ENCODE measurements at places on chromosomes 11 and 22. TPM values are rescaled to one million over a fixed set of nuclear protein-coding genes. Genes with fewer than 3 reads are reported as not detected.

PATE2 gene
- total RNA-seq: not detected

TMEM86A gene
- total RNA-seq: 1.6 TPM

GLYATL2 gene
- not detected for total RNA-seq

SGSM1 gene
- total RNA-seq: not detected

SNX32 gene
- not detected for total RNA-seq

IL17REL gene
- total RNA-seq: under 0.01 TPM
